Stimulated activated CD4-positive, alpha-beta T cell treated with anti-CD3 and anti-CD28 coated beads, Interleukin-15, amount 100 ng/mL, for 48 hours (primary cell): ENCODE measurements at places on chromosomes 11 and 22.

DNA sequence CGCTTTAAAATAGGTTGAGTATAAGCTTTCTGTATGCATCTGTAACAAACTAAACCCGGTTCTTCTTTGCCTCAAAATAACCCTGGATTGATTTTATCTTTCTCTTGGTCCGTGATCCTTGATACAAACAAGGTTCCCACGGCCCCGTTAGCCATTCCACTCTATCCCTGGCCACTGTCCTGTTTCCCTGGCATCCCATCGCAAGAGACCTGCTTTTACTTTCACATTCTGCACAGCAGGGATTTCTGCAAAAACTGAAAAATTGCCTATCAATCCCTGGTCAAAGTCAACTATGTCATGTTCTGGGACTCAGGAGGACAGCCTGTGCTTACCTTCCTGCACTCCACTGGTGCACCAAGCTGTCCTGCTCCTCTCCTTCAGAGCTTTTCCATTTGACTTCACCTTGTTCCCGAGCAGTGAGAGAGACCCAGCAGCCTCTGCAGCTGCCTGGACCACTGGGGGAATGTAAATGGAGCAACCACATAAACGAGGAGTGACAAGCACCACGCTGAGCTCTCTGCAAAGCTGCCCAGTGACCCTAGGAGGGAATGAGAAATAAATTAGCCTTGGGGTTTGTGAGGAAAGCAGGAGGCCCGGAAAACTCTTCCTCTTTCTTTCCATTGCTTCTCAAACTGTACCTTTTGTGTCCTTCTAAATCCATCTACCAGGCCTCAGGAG, 175.9 kb downstream of the NTM start:
- DNase-seq: no peak

- no peak for DNase-seq
Observed at GRCh38 chr11:6194065-6194581, 4.9 kb upstream of the OR52W1 start.

GRCh38 chr11:92698742-92699141, 270.7 kb upstream of the MTNR1B start:
- DNase-seq: no peak

GRCh38 chr11:69425895-69426544, 55.4 kb upstream of the LINC01488 start:
- peak; percentile 14 for DNase-seq

GRCh38 chr11:31903225-31904074, 92.3 kb upstream of the PAX6 start:
- no peak for DNase-seq

DNA sequence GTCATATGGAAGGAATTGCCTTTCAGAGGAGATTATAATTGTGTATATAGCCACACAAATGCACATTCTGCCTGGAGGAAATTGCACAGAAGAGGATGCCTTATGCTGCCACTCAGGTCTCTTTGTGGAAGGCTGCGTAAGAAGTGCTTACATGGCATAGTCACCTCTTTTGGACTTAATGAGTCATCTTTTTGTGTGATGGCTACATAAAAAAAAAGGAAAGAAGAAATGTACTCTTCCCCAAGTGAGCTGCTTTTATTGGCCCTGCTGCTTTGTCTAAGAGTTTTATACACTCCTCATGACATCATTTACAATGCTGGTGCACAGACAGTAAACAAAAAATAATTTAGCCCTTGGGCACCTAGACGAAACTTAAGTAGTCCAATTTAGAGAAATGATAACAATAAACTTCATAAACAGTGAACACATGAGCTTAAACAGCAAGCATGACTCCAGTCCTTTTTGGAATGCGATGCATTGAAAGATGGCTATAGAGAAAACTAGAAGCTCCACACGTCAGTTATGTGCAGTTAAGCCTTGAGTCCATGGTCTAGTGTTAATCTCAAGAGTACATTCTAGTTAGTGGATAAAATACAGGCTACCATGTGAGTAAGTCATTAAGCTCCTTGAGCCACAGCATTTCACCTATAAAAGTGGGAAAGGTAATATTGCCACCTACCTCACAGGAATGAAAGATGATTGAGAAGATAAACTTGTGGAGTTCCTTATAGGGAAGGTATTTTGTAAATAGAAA, 12.0 kb downstream of the CSTPP1 start:
- DNase-seq: no peak

DNA sequence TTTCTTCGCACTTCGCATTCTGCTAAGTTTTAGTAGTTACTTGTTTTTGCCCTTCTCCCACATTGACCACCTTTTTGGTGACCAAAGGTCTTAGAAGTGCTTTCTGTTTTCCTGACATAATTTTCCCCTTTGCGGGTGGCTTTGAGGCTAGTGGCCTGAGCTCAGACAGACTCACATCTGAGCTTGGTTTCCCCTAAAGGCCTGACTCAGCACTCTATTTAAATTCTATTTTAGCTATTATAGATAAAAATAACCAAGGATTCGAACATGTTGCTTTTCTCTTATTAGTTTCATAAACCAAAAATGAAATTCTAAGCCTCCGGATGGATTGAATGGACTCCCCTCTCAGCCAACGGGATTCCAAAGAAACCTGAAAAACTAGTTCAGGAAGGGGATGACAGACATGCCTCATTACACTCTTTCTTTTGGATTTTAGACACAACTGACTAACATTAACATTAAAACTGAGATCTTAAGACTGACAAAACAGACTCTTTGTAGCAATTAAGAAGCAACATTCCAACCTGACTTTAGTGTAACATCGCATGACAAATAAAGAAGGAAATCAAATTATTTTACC, 258.5 kb downstream of the LUZP2 start:
- DNase-seq: no peak

GRCh38 chr11:36037031-36037430, 93.2 kb downstream of the LDLRAD3 start:
- DNase-seq: no peak

DNA sequence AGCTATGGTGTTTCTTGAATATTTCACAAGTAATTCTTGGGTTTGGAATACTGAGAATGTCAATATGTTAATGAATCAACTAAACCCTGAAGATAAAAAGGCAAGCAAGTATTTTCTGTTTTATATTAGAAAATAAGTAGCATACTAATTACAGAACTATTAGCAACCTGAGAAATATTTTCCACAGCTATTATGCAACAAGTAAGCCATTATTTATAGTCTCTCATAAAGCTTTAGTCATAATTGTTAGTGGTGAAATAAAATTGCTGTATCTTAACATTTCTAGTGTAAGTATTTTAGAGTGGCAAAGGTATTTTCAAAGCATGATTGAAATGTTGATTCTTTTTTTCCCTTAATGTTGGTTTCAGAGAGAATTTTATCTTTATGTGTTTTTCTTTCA, 53.3 kb downstream of the FAR1 start:
- DNase-seq: no peak

GRCh38 chr11:86632499-86633269, 39.7 kb downstream of the ME3 start:
- DNase-seq: peak; percentile 40

DNA sequence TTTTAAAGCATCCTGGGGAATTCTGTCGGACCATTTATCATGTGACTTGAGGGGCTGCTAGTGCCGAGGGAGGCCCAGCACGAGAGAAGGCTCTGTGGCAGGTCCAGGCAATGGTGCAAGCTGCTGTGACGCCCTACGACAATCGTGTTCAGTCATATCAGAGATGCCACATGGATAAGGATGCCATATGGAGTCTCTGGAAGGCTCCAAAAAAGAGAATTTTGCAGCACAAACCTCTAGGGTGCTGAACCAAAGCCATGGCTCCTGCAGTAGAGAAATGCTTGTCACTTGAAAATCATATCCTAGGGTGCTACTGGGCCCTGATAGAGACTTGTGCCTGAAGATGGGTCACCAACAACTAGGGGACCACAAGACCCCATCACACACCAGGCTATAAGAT, 6.7 kb upstream of the CD6 start:
- no peak for DNase-seq

- no peak for DNase-seq
Observed at GRCh38 chr11:93084727-93085505, 112.9 kb downstream of the SLC36A4 start.

DNA sequence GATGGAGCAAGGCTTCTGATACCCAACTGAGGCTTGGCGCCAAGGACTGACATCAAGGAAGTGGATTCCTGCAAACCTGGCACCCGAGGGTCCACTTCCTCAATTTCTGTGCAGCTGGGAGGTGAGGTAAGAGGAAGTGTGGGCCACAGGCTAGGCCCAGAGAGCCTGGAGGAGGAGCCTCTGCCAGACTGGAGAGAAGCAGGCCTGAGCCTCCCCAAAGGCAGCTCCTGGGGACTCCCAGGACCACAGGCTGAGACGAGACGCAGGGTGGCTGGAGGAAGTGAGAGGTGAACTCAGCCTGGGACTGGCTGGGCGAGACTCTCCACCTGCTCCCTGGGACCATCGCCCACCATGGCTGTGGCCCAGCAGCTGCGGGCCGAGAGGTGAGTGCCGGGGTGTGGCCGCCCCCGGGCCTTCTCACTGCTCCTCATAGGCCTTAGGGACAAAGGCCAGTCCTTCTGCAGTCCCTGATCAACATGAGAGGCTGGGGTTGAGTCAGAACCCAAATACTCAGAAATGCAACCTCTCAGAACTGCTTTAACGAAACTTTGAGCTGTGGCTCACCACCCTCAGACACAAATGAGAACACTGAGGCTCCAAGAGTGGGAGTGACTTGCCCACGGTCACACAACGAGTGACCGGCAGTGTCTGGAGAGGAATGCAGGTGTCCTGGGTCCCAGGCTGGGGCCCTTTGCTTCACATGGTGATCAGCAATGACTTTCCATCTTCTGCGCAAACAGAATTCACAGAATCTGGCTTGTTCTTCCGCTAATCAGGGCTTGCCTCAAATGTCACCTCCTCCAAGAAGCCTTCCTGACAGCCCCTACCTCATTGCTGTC, at the start of gene NCF4:
Gene NCF4 (plus strand): TSS at position 186 of the 839 bp plus-strand sequence. CDS start 166 bp downstream, at position 352.
- peak; percentile 39 for DNase-seq

GRCh38 chr11:84316866-84317555, 1030.8 kb upstream of the CCDC90B start:
- DNase-seq: no peak

DNA sequence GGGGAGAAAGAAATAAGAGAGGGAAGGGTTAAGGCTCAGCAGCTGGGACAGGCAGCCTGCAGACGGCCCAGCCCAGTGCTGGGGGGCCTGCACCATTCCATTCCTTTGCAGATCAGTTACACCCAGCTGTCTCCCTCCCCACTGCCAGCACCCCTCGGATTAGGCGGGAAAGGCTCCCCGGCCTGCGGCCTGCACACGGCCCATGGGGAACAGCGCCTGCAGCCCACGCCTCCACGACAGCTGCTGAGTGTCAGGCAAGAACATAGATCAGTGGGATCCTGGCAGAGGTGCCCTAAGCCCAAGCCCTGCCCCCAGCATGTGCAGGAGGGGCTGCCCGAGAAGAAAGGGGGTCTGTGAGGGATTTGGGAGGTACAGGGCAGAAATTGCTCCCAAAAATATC, 65.8 kb upstream of the MYOD1 start:
- no peak for DNase-seq
